ENCODE measurements at places on chromosomes 1 and 21.

GRCh38 chr1:52164604-52165003, 22.7 kb downstream of the ZFYVE9 start:
- DNase-seq = no peak

GRCh38 chr1:100246738-100247137, 2.9 kb downstream of the DBT start:
- no peak for DNase-seq

DNA sequence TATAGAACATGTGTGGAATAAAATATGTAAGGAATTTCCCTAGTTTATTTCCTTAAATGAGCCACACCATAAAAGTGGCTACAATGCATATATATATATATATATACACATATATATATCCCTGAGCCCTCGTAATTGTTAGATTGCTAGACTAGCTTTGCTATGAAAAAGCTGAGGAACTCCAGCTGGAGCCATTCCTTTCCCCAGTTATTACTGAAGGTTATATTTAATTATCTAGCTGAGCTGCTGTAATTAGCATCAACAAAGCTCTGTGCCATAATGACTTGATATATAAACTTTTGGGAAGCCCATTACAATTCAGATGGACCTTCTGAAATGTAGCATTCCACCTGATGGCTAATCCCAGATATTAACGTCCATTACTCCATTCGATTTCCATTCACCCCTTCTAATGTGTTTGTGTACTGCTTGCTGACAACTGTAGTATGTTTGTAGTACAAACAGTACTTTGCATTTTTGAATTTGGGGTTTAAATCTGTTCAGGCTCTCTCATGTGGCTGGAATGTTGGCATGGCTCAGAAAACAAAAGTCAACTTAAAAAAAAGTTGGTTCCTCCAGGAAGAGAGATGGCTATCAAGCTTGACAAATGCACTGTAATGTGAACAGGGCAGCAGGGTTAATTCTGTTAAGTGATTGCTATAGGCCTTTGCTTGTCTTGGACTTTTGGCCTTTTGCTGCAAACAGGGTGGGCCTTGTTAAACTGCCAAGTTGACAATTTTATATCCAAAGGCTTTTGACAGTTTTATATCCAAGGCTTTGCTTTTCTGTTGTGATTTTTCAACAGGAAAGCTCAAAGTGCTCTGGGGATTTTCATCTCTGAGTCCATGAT, 170.0 kb downstream of the LTN1 start:
- no peak for DNase-seq

DNA sequence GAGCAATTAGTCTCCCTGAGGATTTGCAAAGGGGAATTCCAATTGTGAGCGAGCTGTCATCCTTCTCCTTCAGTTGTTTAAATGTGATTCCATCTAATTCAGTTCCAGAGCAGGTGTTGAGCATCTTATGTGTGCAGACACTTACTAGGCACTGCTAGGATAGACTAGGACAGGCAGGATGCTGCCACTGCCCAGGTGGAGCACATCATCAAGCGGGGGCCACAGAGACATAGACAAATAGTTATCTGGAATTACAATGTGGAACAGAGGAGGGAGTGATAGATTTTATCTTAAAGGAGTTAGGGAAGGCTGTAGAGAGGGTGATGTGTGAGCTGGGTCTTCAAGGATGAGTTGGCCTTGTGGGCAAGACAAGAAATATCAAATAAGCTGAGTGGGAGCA, 55.9 kb downstream of the CDC7 start:
- DNase-seq = no peak

DNA sequence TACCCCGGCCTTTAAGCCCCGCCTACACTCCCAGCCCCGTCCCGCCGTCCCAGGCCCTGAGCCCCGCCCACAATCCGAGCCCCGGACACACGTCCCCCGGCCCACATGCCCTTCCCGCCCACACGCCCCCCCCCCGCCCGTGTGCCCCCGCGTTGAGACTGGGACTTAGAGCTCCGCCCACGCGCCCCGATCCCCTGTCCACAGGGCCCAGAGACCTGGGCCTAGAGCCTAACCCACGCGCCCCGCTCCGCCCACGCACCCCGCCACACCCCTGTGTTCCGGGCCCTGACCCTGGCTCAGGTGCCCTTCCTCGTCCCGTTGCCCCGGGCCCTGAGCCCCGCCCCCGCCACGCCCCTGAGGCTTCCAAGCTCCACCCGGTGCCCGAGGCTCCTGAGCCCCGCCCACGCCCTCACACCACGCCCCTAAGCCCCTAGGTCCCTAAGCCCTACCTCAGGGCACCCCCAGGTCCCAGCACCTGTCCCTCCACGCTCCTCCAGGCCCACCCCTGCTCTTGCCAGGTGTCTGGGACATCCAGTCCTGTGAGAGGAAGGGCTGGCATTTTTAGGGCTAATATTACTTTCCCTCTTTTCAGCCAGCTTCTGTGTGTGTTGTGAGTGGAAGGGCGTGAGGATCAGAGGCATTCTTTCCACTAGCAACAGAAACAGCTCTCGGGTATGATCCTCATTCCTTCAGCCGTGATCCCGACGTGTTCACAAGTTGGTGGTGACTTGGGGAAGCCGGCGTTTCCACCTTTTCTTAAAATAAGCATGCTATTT, 552 bp upstream of the GPR157 start:
- DNase-seq = peak; percentile 72

GRCh38 chr1:29210278-29211085, 20.3 kb downstream of the MECR start:
- DNase-seq = no peak

- DNase-seq = no peak
Measured at GRCh38 chr1:226135059-226135651, 51.4 kb downstream of the ACBD3 start.

DNA sequence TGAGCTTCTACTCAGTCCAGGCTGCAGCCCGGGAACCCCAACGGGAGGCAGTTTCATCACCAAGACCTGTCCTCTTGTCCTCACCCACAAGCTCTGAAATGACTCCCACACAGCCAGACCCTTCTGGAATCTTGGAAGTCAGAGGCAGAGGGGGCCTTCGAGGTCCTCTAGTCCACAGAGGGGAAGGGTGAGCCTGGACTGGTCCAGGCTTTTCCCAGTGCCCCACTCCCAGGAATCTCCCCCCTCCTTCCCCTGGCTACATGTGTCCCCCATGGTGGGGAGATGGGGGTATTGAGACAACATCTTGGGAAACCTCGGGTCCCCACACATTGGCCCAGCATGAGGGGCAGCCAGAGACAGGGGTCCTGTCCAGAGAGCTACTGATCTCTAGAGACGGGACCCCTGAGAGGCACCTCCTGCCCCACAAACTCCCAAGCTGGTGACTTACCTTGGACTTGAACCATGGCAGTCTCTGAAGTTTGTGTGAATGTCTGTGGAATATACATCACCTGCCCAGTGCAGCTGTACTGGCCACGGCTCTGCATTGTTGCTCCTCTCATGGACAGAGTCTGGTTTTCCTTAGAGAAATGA, 19.4 kb upstream of the SLAMF9 start:
- no peak for DNase-seq

DNA sequence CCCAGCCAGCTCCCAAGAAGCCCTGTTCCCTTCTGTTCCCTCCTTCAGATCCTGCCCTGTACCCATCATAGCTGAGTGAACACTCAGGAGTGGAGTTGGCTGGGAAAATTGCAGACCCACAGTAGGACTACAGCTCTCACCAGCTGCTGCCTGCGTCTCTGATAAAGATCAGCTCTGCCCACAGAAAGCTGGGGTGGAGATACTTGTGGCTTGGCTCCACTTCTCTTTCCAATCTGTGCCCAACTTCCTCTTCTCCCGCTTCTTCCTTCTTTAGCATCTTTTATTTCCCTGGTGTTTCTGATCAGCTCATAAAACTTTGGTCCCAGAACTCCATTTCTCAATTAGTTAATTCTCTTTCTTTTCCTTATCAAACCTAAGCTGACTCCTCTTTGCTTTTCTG, 5.5 kb upstream of the CD1A start:
- DNase-seq = no peak

GRCh38 chr1:162299018-162299417, 77.6 kb downstream of the SPATA46 start:
- no peak for DNase-seq

GRCh38 chr1:229138058-229138457, 132.9 kb upstream of the RAB4A start:
- DNase-seq = no peak

DNA sequence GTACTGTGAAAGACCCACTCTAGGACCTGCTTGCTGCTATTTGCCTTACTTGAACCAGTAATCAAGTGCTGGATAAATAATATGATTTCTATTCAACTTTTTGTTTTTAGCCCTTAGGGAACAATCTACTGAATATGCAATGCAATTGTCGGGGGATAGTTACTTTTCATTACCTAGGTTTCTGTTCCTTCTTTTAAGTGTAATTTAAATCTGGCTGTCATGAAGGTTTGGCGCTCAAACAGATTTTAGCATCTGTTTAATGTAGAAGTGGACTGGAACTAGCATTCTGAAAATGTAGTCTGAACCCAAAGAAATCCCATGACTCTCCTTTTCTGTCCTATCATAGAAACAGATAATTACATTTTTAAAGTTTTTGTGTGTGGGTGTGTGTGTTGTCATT, 4.8 kb downstream of the MGST3 start:
- no peak for DNase-seq

GRCh38 chr1:12745992-12746323, at the start of gene CFAP107:
Gene CFAP107, plus strand, starts transcription at chr1:12746200. Its CDS starts 231 bp downstream, at chr1:12746431.
- no peak for DNase-seq

DNA sequence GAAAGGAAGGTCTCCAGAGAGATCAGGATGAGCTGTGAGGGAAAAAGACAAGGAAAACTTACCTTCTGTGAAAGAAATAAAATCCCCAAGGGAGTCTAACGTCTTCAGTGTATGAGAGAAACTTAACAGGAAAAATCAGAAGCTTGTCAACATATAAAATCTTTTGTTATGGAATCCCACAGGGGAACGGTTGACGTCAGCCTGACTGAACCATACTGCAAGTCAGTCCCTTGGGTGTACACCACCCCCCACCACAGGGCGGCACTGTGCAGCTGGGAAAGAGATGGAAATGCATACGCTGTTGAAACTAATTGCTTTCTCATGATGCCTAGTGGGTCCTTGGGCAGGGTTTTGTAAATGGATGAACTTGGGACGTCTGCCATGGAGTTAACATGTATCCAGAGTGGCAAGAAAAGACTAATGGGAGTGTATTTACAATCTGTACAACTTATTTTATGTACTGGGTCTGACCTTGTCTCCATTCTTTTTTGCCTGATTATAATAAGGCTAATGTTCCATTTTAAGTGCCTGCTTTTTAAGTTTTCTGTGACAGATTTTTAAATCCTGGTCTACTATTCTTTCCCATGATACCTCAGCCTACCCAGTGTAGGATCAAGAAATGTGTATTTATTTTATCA, 22.7 kb downstream of the UTP25 start:
- no peak for DNase-seq

- DNase-seq = no peak
Measured at GRCh38 chr1:21904454-21904703, 32.7 kb downstream of the HSPG2 start.

DNA sequence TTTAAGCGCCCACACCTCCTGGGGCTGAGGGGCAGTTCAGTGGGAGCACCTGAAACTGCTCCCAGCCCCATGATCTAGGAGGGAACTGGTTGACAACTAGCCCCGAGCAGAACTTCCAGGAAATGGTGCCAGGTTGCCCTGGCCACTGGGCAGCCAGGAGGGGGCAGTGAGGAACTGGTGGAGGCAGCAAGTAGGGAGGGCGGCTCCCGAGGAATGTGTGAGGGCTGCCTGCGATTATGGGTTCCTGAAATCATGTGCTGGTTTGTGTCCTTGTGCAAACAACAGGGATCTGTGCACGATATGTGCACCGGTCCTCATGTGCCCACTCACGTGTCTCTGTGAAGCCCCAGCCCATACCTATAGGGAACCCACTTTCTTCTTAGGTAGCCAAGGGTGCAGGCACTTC, 9.9 kb downstream of the GPR3 start:
- DNase-seq = no peak

GRCh38 chr1:61518670-61519400, 206.1 kb downstream of the TM2D1 start:
- DNase-seq = no peak

- DNase-seq = no peak
Measured at GRCh38 chr1:6454856-6455751, 10.9 kb downstream of the TNFRSF25 start.

- no peak for DNase-seq
Measured at GRCh38 chr1:208190784-208191183, 53.4 kb downstream of the PLXNA2 start.

DNA sequence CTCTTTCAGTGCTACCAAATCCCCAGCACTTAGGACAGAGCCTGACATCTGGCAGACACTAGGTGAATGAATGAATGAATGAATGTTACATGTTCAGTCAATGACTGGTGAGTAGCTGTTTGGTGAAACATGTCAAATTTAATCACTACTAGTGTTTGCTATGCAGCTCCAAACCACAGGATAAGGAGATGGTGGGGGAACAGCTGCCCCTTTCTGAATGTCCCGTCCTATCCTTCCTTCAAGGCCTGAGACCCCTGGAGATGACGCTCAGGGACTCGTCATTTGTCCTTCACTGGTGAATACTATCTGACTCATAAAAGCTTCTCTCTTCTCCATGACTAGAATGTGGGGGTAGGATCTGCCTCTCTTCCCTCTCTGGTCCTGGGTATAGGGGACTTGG, 175.4 kb downstream of the HIVEP3 start:
- DNase-seq = no peak

Data from activated gamma-delta T cell treated with anti-CD3 and anti-CD28 coated beads, Interleukin-2, amount 50 U/mL, for 16 hours (primary cell).